ENCODE measurements at places on chromosomes 7 and 10. TPM values are rescaled to one million over a fixed set of nuclear protein-coding genes. Genes with fewer than 3 reads are reported as not detected.

TMEM176A gene
- total RNA-seq: not detected

DNA sequence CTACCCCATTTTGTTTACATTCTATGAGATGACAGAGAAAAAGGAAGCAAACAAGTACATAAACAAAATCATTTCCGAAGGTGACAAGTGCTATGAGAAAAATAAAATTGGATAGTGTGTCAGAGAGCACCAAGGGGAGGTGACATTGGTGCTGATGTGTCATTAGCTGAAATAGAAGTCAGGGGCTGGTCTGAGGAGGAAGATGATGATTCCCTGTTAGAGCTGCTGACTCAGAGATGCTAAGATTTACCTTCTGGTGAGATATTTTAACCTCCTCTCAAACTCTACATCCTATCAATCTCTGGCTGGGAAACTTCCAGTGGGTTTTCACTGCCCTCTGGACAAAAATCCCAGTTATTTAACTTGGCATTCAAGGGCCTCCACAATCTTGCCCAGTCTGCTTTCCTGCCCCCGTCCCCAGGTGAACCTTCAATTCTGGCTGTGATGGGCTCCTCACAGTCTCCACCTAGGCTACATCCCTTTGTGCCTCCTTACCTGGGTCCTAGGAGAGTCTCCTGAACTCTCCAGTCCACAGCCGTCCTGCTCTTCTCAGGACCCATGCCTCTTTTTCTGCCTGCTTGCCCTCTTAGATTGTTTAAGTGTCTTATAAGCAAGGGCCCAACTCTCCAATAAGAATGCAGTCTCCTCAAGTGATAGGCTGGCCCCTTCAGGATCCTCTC is 26.6 kb downstream of the DUSP5 start:
- DNase-seq: no peak

DNA sequence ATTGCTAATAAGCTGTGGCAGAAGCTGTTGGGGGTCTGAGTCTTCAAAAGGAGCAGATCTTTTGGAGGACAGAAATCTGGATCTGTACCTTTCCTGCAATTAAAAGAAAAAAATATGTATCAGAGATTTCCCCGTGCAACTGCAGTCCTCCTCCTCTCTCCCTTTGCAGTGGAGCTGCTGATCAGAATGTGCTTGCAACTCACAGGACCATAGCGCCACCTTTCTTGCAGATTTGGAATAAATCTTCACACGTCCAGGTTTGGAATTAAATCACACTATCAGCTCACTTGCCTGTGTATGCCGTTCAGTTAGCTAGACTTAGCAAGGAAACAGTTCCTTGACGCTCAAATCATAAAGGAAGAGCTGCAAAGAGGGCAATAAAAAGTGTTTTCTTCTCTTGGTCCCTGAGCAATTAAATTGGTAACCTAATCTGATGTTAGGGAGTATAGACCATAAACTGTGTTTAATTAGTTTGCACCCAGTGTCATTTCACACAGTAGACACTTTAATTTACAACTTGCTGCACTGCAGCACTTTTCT is 77.4 kb downstream of the PON1 start:
- DNase-seq: no peak

DNA sequence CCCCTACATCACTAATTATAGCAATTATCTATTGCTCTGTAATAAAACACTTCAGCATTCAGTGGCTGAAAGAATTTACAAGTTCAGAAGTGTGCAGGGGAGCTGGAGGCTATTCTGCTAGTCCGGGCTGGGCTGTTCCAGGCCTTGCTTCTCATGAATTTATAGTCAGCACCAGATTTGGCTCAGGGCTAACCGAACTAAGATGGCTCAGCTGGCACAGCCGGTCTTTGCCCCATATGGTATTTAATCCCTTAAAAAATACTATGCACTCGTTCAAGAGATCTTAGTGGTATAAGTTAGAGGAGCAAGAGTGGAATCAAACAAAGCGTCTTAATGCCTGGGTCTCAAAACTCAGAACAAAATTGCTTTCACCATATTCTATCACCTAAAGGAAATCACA is 932.9 kb downstream of the XPNPEP1 start:
- DNase-seq: no peak

MYOZ1 gene
- total RNA-seq: not detected

GRCh38 chr10:24603333-24603732 is 120.4 kb downstream of the ARHGAP21 start:
- DNase-seq: no peak

GRCh38 chr7:28135315-28135714 is 45.3 kb downstream of the JAZF1 start:
- DNase-seq: no peak

- peak; percentile 54 for DNase-seq
These were observed 35.5 kb upstream of the KDM7A start for GRCh38 chr7:140212100-140212881.

DNA sequence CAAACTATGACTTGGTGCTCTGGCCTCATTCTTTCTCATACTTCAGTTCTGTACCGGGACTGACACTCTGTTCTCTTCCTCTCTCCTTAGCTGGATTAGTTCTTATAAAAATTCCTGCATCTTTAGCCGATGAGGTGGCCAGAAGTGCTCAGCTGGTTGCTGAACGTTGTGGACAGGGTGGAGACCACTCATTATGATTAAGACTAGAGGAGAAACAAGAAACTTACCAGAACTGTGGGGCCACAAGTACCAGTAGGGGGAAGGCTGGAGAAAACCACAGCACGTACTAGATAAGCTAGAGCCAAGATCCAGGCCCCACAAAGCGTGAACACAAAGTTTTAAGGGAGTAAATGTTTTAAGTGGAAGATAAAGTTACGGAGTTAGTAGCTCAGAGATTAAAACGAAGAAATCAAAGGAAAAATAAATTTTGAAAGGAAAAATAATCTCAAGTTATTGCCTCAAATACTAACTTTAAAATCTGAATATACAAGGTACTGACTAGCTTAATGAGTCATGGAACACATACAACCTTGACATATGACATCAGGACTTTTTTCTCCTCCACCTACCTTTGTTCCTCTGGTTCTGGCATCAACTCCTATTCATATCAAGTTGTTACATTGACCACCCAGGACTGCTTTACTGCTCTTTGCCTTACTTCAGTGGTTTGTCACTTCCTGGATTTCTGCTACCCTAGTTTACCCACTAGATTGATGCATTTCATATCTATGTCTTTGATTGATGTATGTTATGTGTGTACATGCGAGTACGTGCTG is 469.0 kb downstream of the TFEC start:
- no peak for DNase-seq

ABCF2 gene
- total RNA-seq: 81.7 TPM

ZFAND2A gene
- 21.2 TPM for total RNA-seq

SCIN gene
- not detected for total RNA-seq

DNA sequence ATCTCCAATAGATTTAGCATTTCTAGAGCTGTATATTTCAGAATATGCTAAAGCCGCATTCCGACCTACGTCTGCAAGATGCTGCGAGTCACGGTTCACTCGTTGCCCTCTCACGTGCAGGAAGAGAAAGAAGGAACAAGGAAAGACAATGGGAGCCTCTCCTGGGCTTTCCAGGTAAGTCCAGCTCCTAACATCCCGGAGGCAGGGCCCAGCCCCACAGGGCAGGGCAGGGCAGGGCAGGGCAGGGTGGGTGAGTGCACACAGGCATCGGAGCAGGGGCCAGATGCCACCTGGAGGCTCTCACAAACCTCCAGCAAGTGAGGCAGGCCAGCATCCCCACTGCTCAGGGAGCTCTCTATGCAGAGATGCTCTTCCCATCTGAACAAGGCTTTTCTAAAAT is 50.8 kb downstream of the VOPP1 start:
- no peak for DNase-seq

SP8 gene
- total RNA-seq: not detected

CUBN gene
- total RNA-seq: 0.05 TPM

NXPH1 gene
- total RNA-seq: not detected

DNA sequence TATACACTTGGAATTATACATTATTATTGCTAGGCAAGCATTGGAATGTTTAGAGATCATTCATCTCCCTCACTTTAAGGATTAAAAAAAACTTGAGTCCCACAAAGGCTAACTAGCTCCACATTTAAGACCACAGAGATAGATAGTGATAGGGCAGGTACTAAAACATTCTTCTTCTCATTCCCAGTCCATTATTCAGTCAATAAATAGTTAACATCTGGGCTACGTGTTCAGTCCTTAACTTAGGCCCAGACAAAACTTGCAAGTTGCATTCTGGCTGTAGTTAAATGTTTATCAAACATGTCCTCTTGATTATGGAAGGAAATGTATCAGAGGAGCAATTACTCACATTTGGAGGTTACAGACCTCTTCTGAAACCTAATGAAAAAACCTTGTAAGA is 2.4 kb downstream of the GNG11 start:
- DNase-seq: no peak

DNA sequence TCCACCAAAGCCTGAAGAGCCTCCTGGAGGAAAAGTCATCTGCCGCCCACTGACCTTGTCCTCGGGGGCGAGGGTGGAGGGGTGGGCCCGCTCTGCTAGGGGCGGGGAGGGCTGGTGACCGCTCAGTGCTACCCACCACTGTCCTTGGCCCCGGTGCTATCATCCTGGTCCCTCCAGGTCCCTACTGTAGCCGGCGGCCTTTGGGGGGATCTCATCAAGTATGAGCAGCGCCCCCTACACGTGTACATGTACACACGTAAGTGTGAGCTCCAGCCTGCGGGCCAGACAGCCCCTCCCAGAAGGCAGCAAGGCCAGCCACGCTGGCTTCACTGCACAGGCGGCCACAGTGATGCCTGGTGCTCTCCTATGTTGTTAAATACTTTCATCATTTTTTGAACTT is 19.6 kb downstream of the TTYH3 start:
- no peak for DNase-seq

Data from activated T-helper 1 cell treated with anti-CD3 and anti-CD28 coated beads, Interleukin-12 subunit alpha, Interleukin-12 subunit beta, Interleukin-2, Interleukin-4 antibody, amounts not matched to agents 30 ng/mL and 10 ng/mL and 1 ng/mL, durations not matched to agents 14 hours and 24 hours and 36 hours (primary cell).